A549 (cell line): ENCODE measurements at places on chromosomes 3 and 15. TPM values are rescaled to one million over a fixed set of nuclear protein-coding genes. Genes with fewer than 3 reads are reported as not detected.

Gene MAP2K5
- 10.2 to 12.2 TPM (median 11.0 TPM) in 3 replicates for polyA plus RNA-seq

Gene STAC
- polyA plus RNA-seq: 2.8 to 3.4 TPM (median 3.2 TPM) in 3 replicates

GRCh38 chr3:75650191-75650590 is 13.9 kb upstream of the FRG2C start:
- DNase-seq: no peak

- DNase-seq: no peak
Measured at GRCh38 chr15:99009741-99010330, 2.2 kb upstream of the PGPEP1L start.

- no peak for DNase-seq
Measured at GRCh38 chr15:62320259-62320658, 155.2 kb upstream of the C2CD4B start.

GRCh38 chr3:100261485-100261903 is 702 bp downstream of the TBC1D23 start:
- DNase-seq: no peak

- no peak for DNase-seq
Measured at GRCh38 chr3:23864931-23865330, 51.9 kb downstream of the NKIRAS1 start.

GRCh38 chr15:39513936-39514335 is 66.9 kb upstream of the THBS1 start:
- DNase-seq: no peak

DNA sequence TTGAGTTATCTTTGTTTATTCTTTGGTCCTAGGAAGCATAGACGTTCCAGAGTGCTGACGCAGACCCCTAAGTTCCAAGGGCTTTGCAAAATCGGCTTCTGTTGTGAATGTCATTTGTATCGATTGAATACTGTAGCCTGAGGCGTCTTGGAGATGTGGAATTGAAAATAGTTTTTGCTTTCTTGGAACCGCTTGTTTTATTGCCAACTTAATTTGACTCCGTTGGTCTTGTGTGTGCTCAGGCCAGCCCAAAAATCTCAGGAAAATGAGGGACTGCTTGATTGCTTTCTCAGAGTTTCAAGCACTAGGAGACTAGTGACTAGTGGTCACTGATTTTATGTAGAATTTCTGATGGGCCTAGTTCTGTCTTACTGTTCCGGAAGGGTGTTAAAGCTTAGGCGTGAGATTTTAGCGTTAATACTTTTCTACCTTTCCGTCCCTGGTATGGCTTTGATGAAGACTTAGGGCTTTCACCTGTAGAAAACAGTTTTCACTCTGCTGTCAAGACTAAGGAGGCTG is 263 bp upstream of the UTS2B start:
- no peak for DNase-seq

- peak; percentile 40 for DNase-seq
Measured at GRCh38 chr3:10783360-10784351, 32.4 kb upstream of the SLC6A11 start.

GRCh38 chr15:78212546-78213424 is 21.6 kb downstream of the ACSBG1 start:
- DNase-seq: peak; percentile 66
